ENCODE measurements at places on chromosomes 5 and 9. TPM values are rescaled to one million over a fixed set of nuclear protein-coding genes. Genes with fewer than 3 reads are reported as not detected.

DNA sequence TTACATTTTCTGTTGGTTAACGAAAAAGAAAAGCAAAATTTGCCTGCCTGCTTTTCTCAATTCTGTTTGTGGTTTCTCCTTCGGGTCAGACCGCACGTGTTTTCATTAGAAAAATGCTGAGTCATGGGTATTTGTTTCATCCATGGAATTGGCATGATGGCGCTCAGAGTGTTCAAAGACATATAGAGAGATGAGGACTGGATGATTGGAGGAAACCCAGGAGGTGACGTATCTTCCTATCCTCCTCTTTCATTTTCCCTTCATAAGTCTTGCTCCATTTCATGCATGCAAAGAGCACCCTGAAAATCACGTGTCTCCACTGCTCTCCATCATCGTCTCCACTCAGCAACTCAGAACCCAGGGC lies 353.8 kb upstream of the WWC1 start:
- H3K27me3 ChIP-seq = no peaks in the 10 kb centered on the region
- H3K27ac ChIP-seq = peak overlapping the region; percentile 92
- H3K4me1 ChIP-seq = peaks cover 41% of the 10 kb centered on the region
- no peaks in the 10 kb centered on the region for H3K36me3 ChIP-seq
- peak overlapping the region; percentile 64 for H3K4me3 ChIP-seq
- DNase-seq = no peak

NDUFS4 gene
- total RNA-seq = 187 TPM

DNA sequence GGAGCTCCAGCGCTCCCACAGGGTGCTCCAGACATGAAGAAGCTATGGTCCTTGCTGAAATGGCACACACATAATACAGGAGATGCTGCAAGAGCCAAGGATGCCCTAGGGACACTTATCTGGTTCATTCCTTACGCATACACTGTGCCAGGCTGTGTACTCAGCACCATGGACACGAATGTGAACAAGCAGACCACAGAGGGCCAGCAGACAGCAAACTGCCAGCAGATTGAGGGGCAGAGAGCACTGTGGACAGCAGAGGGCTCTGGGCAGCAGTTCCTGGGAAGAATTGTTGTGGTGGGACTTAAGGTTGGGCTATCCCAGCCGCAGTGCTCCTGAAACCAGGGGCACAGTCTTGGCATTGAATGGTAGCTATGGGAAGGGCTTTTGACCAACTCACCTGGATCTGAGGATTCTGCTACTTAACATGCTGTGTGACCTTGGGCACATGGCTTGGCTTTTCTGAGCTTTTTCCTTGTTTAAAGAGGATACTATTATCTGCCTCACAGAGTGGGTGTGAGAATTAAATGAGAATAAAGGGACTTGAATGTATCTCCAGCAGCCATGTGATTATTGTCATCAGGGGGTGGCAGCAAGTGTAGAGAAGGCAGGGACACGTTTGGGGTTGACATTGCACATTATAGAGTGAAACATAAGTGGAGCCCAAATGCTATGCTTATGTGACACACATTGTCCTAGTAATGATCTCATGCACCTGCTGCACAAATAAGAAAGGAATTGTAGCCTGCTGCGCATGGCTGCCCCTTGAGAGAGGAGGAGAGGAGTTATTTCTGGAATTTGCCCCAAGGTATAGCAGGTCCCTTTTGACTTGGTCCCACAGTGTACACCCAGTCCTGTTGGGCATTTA lies 30.1 kb downstream of the PPARGC1B start:
- H3K4me3 ChIP-seq = no peak overlapping the region
- H3K36me3 ChIP-seq = no peaks in the 10 kb centered on the region
- DNase-seq = peak; percentile 23
- H3K27me3 ChIP-seq = no peaks in the 10 kb centered on the region
- peak overlapping the region; percentile 85 for H3K27ac ChIP-seq
- H3K4me1 ChIP-seq = peaks cover 92% of the 10 kb centered on the region

GRCh38 chr5:144202072-144202471 lies 31.4 kb downstream of the KCTD16 start:
- no peaks in the 10 kb centered on the region for H3K36me3 ChIP-seq
- H3K27me3 ChIP-seq = peaks cover 91% of the 10 kb centered on the region
- H3K27ac ChIP-seq = no peak overlapping the region
- no peak for DNase-seq
- peaks cover 14% of the 10 kb centered on the region for H3K4me1 ChIP-seq
- H3K4me3 ChIP-seq = no peak overlapping the region
